ENCODE measurements at places on chromosomes 5 and 9.

- no peak for DNase-seq
Observed at GRCh38 chr5:120017513-120017912, 388.2 kb downstream of the FAM170A start.

GRCh38 chr5:33203931-33204330 is 236.8 kb upstream of the TARS1 start:
- no peak for DNase-seq

DNA sequence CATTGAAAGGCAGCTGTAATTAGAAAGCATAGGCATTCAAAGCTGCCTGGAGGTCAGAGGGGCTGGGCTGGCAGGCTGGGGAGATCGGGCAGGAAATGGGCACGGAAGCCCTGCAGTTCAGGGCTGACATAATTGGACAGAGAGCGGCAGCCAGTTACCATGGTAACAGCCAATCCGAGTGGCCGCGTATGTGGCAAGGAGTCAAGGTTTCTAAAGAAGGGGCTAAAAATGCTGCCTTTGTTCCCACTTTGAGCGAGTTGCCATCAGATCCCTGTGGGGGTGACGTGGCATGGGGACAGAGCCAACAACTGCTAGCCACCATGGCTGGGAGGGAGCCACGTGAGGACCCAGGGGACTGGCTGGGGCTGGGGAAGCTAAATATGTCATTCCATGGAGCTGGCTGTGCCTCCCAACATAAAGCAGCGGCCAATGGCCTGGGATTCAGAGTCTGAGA is 44.7 kb upstream of the NDFIP1 start:
- DNase-seq: no peak

GRCh38 chr5:55530669-55531068 is 4.1 kb downstream of the PLPP1 start:
- no peak for DNase-seq

- no peak for DNase-seq
Observed at GRCh38 chr9:70579686-70580085, 165.2 kb upstream of the KLF9 start.

GRCh38 chr9:89421595-89421994 is 76.3 kb downstream of the SEMA4D start:
- DNase-seq: no peak

DNA sequence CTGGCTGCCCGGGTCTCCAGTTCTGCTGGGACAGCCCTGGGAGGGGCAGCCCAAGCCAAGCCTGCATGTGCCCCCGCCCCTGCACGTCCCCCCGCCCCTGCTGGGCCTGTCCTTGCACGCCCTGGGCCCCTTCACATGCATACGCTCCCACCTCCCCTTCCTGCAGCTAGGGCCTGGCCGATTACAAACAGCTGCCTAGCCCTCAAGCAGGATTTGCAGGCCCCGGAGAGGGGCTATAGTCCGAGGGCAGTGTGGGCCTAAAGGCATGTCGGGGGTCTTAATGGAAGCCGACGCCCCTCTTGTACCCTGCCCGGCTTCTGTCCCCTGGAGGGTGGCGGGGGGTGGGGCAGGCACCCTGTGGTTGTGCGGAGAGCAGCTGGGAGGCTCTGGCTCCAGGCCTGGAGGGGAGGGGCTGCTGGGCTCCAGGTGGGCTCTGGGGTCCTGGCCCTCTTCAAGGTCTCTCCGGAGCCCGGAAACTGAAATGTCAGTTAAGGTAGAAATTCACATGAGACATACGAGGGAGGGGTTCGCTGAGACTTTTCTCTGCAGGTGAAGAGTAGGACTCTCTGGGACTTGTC is 16.9 kb downstream of the COL5A1 start:
- no peak for DNase-seq

GRCh38 chr5:124605541-124605940 is 140.9 kb downstream of the ZNF608 start:
- DNase-seq: no peak

DNA sequence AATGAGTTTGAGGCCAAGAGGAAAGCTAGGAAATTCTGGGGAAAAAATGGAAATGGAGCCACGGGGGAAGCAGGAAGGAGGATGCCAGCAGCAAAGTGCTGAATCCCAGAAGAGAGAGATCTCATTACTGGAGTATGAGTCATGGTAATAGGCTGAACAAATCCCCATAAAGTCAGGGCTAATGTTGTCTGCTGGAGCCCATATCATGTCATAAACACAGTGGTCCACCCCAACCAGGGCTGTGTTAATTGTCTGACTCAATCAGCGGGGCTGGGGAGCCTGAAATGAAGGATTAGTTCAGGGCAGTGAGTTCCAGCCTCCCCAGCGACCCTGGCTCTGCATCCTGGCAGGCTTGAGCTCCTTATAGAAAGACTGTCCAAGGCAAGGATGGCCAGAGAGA is 68.8 kb downstream of the TLR4 start:
- no peak for DNase-seq

GRCh38 chr5:32642276-32643002 is 57.1 kb downstream of the SUB1 start:
- DNase-seq: no peak

DNA sequence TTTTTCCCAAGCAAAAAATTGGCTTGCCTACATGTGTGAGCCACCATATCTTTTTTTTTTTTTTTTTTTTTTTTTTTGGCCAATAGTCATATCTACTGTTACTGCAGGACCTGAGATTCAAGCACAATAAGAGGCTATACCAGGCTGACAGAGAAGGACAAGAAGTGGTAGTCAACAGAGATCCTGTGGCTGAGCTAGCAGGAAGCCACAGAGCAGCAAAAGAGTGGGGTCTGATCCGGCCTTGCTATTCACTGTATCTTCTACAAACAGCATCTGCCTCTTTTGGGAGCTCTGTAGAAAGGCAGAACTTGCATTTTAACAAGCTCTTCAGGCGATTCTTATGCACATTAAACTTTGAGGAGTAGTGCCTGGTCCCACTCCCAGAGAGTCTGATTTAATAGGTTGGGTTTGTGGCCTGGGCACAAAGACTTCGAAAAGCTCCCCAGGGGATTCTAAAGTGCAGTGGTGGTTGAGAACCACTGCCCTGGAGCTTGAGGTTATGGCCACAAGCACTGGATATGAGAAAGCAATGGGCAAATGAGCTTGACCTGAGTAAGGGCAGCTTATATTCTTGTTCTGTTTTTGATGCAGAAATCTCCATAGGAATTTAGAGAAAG is 162.8 kb downstream of the PIK3R1 start:
- no peak for DNase-seq

GRCh38 chr5:50576265-50576664 is 90.2 kb upstream of the PARP8 start:
- no peak for DNase-seq

Measured in GM13976 (cell line).